ENCODE measurements at places on chromosomes 3 and 15. TPM values are rescaled to one million over a fixed set of nuclear protein-coding genes. Genes with fewer than 3 reads are reported as not detected.

The RASGRP1 gene
- 2.1 TPM for polyA plus RNA-seq

The CCK gene
- polyA plus RNA-seq, result not detected

The GOLGA6D gene
- polyA plus RNA-seq, result not detected

The KLHL6 gene
- 15.0 TPM for polyA plus RNA-seq

The EBLN2 gene
- polyA plus RNA-seq, result 0.45 TPM

The CDHR4 gene
- 0.29 TPM for polyA plus RNA-seq

The ATRIP gene
- 5.2 TPM for polyA plus RNA-seq

The GYG1 gene
- polyA plus RNA-seq, result 49.7 TPM

The NEK4 gene
- 5.5 TPM for polyA plus RNA-seq

The TLNRD1 gene
- polyA plus RNA-seq, result 6.2 TPM

The CMC1 gene
- polyA plus RNA-seq, result 34.8 TPM

The FETUB gene
- polyA plus RNA-seq, result not detected

The CRBN gene
- 35.3 TPM for polyA plus RNA-seq

The GPR27 gene
- 0.71 TPM for polyA plus RNA-seq

The PYGO1 gene
- 0.22 TPM for polyA plus RNA-seq

The LRRC34 gene
- 2.7 TPM for polyA plus RNA-seq

The TMEM212 gene
- polyA plus RNA-seq, result not detected

The EXD1 gene
- not detected for polyA plus RNA-seq

The AGBL1 gene
- polyA plus RNA-seq, result not detected

The FAM219B gene
- polyA plus RNA-seq, result 31.3 TPM

The ECE2 gene
- polyA plus RNA-seq, result not detected

The HTR3D gene
- not detected for polyA plus RNA-seq

The BFSP2 gene
- polyA plus RNA-seq, result 15.9 TPM

The DUT gene
- 142 TPM for polyA plus RNA-seq

The TLR9 gene
- polyA plus RNA-seq, result 3.8 TPM

The COL6A5 gene
- polyA plus RNA-seq, result not detected

The MED12L gene
- polyA plus RNA-seq, result 0.14 TPM

The CFAP100 gene
- not detected for polyA plus RNA-seq

The OCA2 gene
- polyA plus RNA-seq, result 1.2 TPM

The BHLHE40 gene
- 12.7 TPM for polyA plus RNA-seq

The PLSCR5 gene
- polyA plus RNA-seq, result not detected

The NCEH1 gene
- 3.8 TPM for polyA plus RNA-seq

The SERPINI2 gene
- 0.07 TPM for polyA plus RNA-seq

The APOD gene
- 11.0 TPM for polyA plus RNA-seq

The TRPC1 gene
- 3.0 TPM for polyA plus RNA-seq

The LYZL4 gene
- polyA plus RNA-seq, result not detected

The TMEM45A gene
- 1.9 TPM for polyA plus RNA-seq

The MESP2 gene
- not detected for polyA plus RNA-seq

The CDCP1 gene
- polyA plus RNA-seq, result 0.18 TPM

The ANKDD1A gene
- 11.7 TPM for polyA plus RNA-seq

The ZNF80 gene
- not detected for polyA plus RNA-seq

The CCR9 gene
- polyA plus RNA-seq, result 1.3 TPM

The CFAP20DC gene
- 0.20 TPM for polyA plus RNA-seq

The TRIM59 gene
- 3.3 TPM for polyA plus RNA-seq

The SLCO2A1 gene
- polyA plus RNA-seq, result 5.4 TPM

The PROS1 gene
- 5.6 TPM for polyA plus RNA-seq

All from spleen (tissue), 13 donors.